ENCODE measurements at places on chromosomes 4 and X.

GRCh38 chrX:11334165-11334564 is 41.0 kb downstream of the AMELX start:
- DNase-seq: no peak

DNA sequence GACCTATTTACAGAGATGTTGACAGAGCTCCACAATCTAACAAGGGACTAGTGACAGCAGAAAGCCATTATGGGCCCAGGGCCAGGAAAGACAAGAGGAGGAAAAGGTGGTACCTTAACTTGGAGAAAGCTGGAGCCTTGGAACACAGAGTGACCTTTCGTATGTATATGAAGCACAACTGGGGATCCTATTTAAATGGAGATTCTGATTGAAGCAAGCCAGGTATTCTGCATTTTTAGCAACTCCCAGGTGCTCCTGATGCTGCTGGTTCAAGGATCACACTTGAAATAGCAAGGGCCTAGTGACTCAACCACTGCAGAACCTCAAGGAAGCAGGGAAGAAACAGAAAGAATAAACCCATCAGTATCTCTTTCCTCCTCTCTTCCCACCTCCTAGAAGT is 99.4 kb downstream of the TMEM47 start:
- no peak for DNase-seq

- DNase-seq: no peak
Measured at GRCh38 chr4:120327276-120327675, 260.6 kb upstream of the MAD2L1 start.

DNA sequence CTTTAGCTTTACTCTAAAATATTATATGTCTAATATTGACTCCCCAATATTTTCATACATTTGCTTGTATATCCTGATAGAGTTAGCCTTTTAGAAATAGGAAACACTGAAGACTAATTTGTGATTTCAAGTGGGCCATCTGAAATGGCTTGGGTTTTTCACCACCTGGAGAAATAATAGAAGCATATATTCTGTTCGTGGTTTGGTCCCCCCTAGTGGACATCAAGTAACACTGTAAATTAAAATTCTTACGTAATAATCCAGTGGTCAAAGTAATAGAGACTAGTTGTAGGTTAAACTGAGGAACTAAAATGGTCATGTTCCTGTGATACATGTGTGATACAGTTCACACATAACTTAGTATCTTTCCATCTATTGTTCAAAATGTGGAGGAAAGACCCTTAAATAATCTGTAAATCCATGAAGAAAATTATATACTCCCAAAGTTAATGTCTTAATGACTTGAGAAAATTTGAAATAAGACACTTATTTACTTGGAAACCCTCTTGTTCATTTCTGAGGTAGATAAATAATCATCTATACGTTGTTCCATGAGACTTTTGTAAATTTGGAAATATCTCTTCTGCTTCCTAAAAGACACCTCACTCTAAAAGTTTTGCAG is 79.8 kb upstream of the SMARCAD1 start:
- no peak for DNase-seq

- DNase-seq: no peak
Measured at GRCh38 chr4:59200992-59201391, 1999.1 kb upstream of the ADGRL3 start.

- no peak for DNase-seq
Measured at GRCh38 chrX:85051627-85052026, 48.0 kb downstream of the APOOL start.
